ENCODE measurements at places on chromosomes 7 and 10.

GRCh38 chr7:149306854-149307253, 44.9 kb downstream of the ZNF783 start:
- DNase-seq: no peak

DNA sequence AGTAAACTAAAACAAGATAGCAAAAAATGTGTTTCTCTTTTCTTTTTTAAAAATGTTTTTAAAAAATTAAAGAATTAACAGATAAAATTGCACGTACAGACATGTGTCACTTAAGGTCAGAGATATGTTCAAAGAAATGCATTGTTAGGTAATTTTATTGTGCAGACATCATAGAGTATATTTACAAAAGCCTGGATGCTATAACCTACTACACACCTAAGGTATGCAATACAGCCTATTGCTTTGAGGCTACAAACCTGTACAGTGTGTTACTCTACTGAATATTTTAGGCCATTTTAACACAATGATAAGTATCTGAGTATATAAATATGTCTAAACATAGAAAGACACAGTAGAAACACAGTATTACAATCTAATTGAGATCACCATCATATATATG, 253.1 kb downstream of the PRKG1 start:
- DNase-seq: no peak

DNA sequence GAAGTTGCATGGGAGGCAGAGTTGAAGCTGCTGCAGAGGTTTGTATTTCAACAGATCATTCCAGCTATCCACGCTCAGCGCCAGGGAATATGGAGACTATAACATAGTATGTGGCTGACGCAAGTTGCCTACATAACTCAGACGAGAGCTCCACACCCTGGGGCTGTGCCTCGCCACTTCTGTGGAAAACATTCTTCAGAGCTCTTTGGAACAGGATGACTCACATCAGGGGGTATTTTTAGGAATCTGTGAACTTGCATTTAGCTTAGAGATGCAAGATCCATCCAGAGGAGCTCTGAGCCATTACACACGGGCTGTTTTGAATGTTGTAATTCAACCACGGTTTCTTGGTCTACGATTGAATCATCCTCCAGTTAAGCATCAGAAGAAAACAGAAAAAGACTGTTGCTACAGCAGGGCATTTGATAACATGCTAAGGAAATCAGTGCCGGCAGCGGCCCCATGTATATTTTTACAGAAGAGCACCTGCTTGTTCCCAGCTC, 481.5 kb upstream of the AKR1E2 start:
- DNase-seq: peak; percentile 27

DNA sequence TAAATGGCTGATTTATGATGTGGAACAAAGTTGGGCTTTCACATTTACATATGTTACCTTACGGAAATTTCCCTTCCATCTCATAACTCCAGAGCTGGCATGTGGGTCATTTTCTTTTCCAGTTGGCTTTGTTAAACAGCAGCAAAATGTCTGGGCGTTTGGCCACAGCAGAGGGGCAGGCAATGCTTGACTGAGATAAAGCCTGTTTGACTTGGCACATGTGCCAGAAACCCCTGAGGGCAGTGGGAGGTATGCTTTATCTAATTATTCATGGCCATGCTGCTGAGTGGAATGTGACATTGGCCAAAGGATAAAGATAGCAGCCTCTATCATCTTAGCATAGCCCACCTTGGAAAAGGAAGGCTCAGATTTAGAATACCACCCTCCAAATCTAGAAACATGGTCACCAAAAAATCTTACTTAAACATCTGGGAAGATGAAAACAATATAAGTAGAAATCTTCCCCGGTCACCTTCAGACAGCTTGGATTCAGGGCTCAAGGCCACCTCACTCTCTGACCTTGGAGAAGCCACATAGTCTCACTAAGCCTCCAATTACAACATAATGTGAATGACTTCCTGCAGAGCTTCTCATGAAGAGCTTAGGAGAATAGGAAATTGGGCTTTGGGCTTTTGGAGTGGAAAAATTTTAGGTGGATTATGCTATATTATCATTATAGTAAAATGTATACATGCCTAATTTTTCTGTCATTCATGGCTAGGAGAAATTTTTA, 101.5 kb downstream of the GRM3 start:
- no peak for DNase-seq

GRCh38 chr10:29508554-29509244, 126.1 kb downstream of the SVIL start:
- no peak for DNase-seq
